Right lung (tissue), 10 donors: ENCODE measurements at places on chromosomes 13 and 19. TPM values are rescaled to one million over a fixed set of nuclear protein-coding genes. Genes with fewer than 3 reads are reported as not detected.

DNA sequence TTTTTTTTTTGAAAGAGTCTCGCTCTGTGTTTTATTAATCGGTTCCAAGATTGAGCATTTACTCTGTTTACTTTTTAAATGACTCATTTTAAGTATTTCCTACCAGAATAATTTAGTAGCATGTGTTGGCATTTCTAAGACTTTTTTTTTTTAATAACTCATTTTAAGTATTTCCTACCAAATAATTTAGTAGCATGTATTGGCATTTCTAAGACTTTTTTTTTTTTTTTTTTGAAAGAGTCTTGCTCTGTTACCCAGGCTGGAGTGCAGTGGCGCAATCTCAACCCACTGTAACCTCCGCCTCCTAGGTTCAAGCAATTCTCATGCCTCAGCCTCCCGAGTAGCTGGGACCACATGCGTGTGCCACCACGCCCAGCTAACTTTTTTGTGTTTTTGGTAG is 13.1 kb downstream of the SETDB2 start:
- DNase-seq = no peak

GRCh38 chr19:23917856-23918255 is 3.2 kb downstream of the ZNF726 start:
- DNase-seq = peak; percentile 66

DNA sequence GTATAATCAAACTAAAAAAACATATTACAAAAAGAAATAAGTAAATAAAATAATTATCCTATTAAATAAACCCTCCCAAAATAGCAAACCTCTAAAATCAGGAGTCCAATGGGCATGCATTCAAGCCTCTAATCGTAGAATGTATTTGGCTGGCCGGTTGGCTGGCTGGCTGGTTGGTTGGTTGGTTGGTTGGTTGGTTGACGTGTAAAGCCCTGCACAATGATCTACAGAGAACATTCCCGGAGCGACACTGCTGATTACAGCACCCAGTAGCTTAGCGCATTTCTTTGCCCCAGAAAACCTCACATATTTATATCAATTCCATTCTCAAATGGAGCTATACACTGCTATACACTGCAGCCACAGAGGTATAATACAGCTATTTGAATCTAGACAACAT is 65.6 kb downstream of the SACS start:
- no peak for DNase-seq

DNA sequence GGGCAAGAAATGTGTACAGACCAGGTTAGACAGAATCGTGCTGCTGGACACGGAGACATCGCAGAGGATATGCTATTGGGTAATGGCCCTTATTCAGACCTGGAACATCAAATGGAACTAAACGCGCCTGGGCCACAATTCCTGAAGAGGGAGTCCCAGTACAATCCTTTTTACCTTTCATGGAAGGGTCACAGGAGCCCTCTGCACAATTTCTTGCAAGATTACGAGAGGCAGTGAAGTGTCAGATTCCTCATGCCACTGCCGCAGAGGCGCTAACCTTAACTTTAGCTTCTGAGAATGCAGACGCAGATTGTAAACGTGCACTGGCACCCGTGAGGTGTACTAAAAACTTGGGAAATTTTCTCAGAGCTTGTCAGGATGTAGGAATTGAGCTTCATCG is 18.1 kb downstream of the CLEC4M start:
- no peak for DNase-seq

GRCh38 chr13:78701383-78701782 is 42.4 kb upstream of the OBI1 start:
- DNase-seq = no peak

DNA sequence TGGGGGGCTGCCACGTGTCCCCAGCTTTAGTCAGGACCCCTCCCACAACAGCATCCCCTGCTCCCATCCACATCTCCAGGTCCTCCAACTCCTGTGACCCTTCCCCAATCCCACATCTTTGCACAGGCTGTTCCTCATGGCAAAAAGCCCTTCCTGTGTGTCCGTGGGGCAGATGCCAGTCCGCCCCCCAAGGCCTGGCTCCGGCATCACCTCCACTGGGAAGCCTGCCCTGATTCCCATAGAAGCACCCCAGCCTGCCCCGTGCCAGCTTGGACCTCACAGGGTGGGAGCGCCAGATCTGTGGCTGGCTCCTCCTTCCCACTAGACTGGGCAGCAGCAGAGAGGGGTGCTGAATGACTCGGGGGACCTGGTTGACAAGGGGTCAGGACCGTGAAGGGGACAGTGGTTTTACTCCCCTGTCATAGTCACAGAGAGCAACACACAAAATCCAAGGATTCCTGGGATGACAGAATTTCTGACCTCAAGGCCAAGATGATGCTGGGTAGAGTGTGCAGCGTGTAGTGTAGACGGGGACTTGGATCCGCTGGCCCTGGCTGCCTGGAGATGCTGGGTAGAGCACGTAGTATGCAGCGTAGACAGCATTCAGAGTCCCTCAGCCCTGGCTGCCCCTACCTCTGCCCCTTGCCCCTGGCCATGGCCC is 13.3 kb downstream of the KLF2 start:
- DNase-seq = no peak

- peak; percentile 75 for DNase-seq
Measured at GRCh38 chr13:22915442-22916082, 265.2 kb upstream of the SGCG start.

Gene MYO9B
- polyA plus RNA-seq = 64.8 TPM

Gene ZNF98
- 2.2 TPM for polyA plus RNA-seq

Gene ZNF726
- 10.5 TPM for polyA plus RNA-seq

DNA sequence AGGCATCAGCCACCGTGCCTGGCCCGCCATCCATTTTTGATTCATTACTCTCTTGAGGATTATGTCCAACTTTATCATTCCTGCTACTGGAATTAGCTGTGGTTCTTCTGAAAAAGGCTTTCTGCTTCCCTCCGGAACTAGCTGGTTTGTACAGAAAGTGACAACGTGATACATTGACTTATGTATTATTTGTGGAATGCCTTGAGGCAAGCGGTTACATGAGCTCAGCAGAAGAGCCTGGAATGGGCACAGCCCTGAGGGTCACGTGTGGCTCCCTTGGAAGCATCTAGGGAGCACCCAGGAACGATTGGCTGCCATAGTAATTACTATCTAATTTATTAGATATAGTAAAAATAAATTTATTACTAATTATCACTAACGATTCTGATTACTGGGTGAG is 14.4 kb upstream of the RETN start:
- DNase-seq = no peak
